Stimulated activated CD4-positive, alpha-beta T cell treated with anti-CD3 and anti-CD28 coated beads, Interleukin-4, amount 100 ng/mL, for 24 hours (primary cell): ENCODE measurements at places on chromosomes 2 and 18.

GRCh38 chr2:191070276-191070675 lies 56.3 kb upstream of the STAT1 start:
- no peak for DNase-seq

- DNase-seq = no peak
Observed at GRCh38 chr2:239774142-239774462, 251.0 kb downstream of the NDUFA10 start.

- peak; percentile 46 for DNase-seq
Observed at GRCh38 chr18:13136056-13136903, 82.3 kb upstream of the LDLRAD4 start.

DNA sequence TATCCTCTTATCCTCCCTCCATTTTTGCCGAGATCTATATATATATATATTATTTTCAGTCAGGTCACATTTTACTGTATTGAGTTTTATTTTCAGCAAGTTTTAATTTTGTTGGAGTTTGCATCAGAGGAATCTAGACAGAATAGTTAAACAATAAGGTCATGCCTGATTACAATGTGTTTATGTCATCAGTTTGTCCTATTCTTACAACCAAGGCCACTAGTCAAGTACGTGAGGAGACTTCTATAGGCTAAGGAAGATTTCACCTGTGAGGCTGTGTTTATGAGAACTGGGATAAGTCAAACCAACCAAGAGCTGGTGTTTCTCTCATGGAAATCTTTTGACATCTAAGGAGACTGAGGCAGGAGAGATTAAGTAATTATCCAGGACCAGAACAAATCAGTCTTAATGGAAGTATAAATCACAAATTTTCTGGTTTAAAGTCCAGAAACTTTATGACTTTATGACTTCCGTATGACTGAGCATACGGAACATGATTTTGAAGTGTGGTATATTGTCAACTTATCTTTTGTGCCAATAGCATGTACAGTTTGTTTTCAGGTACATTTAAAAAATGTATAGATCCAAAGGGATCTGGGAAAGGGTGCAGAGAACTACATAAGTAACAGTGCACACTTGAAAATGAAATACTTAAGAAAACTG lies 100.0 kb upstream of the DTNA start:
- DNase-seq = no peak

DNA sequence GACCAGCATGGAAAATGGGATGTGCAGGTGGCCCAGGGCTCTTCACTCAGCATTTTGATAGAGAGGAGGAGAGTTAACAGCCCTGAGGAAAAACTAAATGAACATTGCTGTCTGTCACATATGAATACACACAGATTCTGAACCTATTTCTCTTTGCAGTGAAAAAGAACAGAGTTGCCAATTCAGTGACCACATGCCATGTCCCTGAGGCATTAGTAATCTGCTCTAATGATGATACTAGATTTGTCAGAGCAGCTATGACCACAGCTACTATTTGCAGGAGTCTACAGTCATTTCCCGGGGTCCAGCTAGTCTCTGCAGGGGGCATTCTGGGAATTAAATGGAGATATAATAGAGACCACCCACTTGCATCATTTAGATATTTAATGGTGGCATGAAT lies 267.6 kb downstream of the TMX3 start:
- no peak for DNase-seq

- no peak for DNase-seq
Observed at GRCh38 chr2:97988722-97989121, 7.0 kb downstream of the TMEM131 start.

GRCh38 chr2:230224458-230224857 lies 1.1 kb upstream of the SP140 start:
- DNase-seq = no peak

- DNase-seq = no peak
Observed at GRCh38 chr2:47043142-47043890, 111.8 kb downstream of the STPG4 start.

DNA sequence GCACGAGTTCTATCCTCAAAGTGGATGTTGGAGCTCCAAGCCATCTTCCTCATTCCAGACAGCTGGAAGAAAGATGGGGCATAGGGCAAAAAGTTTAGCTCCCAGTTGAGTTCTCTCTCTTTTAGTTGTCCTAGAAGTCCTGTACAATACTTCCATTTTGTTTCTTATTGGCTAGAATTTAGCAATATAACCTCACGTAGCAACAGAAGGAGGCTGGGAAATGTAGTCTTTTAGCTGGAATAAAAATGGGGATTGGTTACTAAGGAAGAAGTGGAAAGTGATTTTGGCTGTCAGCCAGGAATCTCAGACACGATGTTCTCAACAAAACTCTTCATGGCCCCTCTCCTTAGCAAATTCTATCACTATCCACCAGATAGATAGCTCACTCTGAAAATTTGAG lies 79.9 kb downstream of the PLCL1 start:
- DNase-seq = no peak

- no peak for DNase-seq
Observed at GRCh38 chr2:239758279-239758877, 266.8 kb downstream of the NDUFA10 start.

- DNase-seq = no peak
Observed at GRCh38 chr18:23682472-23682871, 6.8 kb upstream of the LAMA3 start.

DNA sequence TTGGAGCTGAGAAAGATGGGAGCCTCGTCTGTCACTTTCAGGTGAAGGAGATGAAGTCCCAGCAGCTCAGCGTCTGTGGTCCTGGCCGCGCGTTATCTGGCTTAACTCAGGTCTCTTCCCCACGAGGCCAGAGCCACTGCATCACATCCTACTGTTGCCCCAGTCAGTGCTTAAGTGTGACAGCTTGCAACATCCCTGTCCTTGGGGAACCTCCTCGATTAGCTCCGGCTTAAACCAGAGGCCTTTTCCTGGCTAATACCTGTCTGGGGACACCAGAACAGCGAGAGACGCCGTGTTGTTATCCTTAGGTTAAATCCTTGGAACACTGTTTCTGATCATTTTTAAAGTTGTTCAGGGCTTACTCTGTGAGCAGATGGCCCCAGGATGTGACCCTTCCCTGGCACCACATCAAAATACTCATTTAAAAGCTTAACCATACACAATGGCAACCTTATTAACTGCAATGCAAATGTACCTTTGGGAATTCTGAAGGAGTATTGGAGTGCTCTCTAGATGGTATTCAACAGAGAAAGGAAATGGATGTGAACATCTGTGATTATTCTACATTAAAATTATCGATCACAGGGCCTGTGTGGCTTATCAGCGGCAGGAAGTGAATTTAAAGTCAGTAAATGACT lies 61.2 kb upstream of the SPP2 start:
- no peak for DNase-seq

GRCh38 chr2:205755923-205756322 lies 73.6 kb downstream of the NRP2 start:
- no peak for DNase-seq

DNA sequence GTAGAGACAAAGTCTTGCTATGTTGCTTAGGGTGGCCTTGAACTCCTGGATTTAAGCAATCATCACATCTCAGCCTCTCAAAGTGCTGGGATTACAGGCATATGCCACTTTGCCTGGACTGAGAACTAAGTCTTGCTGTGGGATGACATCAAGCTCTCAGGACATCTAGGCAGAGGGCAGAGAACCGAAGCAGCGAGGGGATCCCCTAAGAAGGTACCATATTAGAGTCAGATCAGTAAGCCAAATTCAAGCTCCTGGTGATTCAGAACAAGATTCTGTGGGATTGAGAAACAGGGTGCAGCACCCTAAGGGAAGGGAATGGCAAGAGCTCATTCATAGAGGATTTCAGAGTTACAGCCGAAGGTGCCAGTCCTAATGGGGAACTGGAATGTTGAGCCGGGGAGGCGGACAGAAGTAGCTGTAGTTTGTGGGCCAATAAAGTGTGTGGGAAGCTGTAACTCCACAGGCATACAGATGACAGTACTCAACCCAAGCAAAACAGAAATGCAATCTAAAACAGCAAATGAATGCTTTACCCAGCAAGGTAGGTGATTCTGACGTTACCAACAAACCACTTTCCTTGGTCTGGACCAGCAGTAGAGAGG lies 30.9 kb downstream of the EPHA4 start:
- no peak for DNase-seq

- DNase-seq = no peak
Observed at GRCh38 chr2:196513796-196514526, 125.6 kb upstream of the CCDC150 start.

GRCh38 chr2:109336296-109336695 lies 207.3 kb downstream of the SH3RF3 start:
- no peak for DNase-seq

- no peak for DNase-seq
Observed at GRCh38 chr2:16121986-16122390, 181.6 kb downstream of the MYCN start.

DNA sequence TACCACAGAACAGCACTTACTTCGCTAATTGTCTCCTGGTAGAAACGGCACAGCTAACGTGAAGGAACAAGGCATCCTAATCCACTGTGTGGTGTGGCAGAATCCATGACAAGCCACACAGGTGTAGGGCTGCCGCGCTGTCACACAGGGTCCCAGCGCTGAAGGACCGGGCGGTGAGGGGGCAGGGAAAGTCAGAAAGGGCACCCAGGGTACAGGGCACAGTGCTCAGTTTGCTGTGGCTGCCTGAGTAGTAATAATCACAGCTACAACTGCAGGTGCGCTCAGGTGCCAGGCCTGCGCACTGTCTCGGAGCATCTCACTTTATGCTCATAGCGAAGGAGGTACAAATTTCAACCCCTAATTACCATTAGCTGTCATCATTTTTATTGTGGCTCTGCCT lies 55.2 kb upstream of the CAB39 start:
- DNase-seq = no peak

DNA sequence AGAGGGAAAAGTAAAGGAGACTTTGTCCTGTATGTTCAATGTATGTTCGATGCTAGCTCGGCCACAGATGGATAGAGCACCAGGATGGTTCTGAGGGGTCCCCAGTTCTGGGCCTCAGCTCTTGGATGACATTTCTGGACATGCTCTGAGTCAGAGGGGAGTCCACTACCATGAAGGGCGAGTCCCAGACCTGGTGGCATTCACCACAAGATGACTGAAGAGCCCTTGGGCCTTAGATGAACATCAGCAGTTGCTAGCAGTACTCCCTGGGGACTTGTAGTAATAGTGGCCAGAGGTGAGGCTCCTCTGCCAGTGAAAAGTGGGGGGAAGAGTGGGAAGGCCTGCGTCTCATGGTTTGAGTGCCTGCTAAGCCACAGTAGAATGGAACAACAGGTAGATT lies 109.5 kb downstream of the GRB14 start:
- no peak for DNase-seq

DNA sequence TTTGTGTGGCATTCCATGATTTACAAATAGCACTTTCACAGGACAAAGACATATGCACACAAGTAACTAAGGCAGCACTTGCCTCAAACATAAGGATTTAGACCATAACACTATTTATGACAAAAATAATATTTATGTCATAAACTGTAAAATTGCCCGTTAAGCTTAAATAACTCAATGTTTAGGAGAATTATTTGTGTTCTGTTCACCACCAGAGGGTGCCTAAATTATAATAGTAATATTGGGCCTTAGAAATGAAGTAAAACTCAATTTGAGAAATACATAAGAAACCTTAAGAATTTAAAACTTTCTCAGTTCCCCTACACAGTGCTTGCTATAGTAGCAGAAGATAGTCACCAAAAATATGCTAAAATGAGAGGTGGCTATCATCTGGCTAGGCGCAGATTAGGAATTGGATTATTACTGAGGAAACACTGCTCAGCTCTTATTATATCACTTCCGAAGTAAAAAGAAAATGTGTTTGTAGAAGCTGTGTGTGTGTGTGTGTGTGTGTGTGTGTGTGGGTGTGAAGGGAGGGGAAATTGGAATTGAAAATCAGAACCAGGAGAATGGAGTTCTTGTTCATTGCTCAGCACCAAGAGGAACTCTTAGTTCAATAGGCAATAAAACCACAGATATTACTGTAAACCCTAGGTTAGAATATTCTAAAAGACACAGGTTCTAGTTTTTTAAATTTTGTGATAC lies 4.9 kb upstream of the CHN1 start:
- no peak for DNase-seq

GRCh38 chr2:46162329-46163097 lies 134.7 kb upstream of the EPAS1 start:
- no peak for DNase-seq

- peak; percentile 36 for DNase-seq
Observed at GRCh38 chr2:204027091-204027490, 90.5 kb downstream of the ICOS start.

GRCh38 chr18:33914399-33914798 lies 310.3 kb downstream of the NOL4 start:
- no peak for DNase-seq

GRCh38 chr2:119073213-119073612 lies 85.3 kb downstream of the C1QL2 start:
- no peak for DNase-seq

- no peak for DNase-seq
Observed at GRCh38 chr2:120245520-120246332, 6.9 kb upstream of the RALB start.

DNA sequence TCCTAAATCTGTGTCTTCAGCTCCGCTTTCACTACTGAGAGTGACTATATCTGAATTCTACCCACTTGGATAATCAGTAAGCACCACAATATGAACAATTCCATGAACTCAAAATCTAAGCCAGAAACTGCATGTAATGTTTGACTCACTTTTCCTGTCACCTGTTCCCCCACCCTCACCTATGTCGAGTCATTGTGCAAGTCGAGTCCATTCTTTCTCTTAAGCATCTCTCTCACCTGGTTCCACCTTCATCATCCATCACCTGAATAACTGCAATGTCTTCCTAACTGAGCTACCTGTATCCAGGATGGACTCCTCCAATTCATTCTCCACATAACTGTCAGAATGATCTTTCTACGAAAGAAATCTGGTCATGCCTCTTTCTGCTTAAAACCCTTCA lies 58.2 kb downstream of the PPP1R1C start:
- no peak for DNase-seq

GRCh38 chr2:64217198-64217869 lies 73.1 kb upstream of the PELI1 start:
- DNase-seq = no peak

DNA sequence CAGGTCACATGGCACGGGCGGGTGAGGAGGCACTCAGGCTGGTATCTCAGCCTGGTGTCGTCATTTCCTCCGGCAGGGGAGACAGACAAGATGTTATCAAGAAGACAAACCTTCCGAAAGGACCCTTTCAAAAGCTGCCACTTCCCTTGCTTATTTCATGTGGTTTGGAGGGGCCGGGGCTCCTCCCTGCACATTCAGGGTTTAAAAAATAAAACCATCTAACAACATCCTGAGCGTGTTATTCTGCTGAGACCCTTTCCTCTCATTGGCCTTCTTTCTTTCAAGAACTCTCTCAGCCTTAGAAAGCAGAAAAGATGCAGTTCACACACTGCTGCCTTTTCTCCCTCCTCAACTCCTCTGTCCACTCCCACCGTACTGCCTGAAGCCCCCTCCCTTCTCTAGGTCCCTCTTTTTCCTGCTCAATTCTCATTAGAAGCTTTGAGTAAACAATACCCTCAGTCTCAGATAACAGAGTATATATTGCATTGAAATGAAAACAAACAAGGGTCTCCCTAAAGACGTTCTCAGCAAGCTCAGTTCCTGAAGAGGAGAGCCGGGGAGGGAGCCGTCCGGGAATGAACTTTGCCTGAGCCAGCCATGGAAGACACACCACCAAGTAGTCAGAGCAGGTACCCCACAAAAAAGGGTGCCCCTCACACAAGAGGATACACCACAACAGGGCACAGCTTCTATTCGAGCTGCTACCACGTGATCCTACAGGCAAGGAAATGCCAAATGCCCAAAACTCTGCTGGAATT lies 9.7 kb downstream of the SMAD7 start:
- peak; percentile 74 for DNase-seq
